Activated CD4-positive, CD25-positive, alpha-beta regulatory T cell treated with anti-CD3 and anti-CD28 coated beads, Interleukin-2, amount 50 U/mL, for 72 hours (primary cell): ENCODE measurements at places on chromosomes 5 and 9.

DNA sequence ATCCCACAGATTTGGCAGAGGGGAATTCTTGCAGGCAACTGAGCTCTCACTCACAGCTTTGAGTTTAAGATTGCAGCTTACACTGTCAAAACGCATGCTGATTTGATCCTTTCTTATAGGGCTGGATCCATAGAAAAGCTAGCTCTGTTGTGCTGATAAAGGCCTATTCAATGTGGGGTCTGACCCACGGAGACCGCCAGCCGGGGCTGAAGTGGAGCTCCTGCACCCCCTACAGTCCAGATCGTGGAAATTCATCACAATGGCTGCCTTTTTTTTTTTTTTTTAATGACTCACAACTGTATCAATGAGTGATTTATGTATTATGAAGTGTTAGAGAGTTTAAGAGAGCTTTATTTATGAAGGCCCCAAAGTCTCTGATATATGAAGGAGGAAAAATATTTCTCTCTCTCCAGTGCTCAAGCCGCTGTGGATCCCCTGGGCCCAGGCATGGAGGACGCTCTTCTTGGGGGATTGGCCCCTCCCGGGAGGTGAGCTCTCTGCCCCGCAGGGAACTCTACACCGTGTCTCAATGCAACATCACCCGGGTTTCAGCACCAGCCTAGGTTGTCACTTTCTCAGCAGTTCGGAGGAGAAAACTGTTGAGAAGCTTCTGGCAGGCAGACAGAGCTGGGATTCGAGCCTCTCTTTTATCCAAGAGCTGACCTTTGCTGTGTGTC lies 700.2 kb downstream of the IRX1 start:
- no peak for DNase-seq

DNA sequence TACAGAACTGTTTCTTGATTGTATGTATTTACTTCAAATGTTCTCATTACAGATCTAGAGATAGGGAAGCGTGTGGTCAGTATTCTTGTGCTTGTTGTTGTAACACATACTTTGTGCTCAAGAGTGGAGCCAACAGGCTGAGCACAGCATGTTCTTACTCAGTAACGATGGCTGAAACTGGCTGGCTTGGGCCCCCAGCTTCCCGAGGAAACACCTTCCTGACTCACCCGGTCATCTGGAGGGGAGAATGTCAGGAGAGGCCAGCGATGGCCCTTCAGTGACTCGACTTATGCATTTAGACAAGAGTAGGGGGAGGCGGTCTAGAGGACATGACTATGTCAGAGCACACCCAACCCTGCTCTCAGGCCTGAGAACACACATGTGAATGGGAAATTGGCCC lies 25.6 kb downstream of the ZNF474 start:
- DNase-seq, result no peak

DNA sequence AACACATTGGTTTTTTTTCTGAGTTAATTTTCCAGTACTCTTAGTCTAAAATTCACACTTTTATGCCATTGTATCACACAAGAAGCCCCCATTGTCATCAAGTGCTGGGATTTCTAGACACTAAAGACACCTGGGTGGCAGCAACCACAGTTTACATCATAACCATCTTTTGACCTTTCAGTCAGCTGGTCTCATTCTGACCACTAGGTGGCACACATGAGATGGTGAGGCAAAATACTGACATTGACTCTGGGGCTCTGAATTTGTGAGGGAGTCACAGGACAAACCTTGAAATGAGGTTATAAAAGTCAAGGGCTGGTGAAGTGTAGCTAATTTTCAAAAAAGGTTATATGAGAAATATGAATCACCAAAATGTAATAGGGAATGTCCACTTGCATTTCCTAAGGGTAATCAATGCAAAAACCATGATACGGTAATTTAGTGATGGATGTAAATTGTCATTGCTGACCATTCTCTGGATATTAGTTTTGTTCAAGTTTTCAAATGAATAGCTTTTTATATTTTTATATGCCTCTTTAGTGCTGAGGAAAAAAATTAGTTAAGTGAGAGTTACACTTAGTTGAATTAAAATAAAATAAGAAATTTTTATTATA lies 229.4 kb downstream of the DMAC1 start:
- peak; percentile 57 for DNase-seq

GRCh38 chr5:59709346-59709821 lies 184.1 kb downstream of the PDE4D start:
- DNase-seq, result no peak
